ENCODE measurements at places on chromosomes 16 and 17.

GRCh38 chr17:18224387-18225120, 881 bp upstream of the LLGL1 start:
- no peak for DNase-seq

- peak; percentile 77 for DNase-seq
Measured at GRCh38 chr17:63435681-63436522, 10.2 kb downstream of the CYB561 start.

DNA sequence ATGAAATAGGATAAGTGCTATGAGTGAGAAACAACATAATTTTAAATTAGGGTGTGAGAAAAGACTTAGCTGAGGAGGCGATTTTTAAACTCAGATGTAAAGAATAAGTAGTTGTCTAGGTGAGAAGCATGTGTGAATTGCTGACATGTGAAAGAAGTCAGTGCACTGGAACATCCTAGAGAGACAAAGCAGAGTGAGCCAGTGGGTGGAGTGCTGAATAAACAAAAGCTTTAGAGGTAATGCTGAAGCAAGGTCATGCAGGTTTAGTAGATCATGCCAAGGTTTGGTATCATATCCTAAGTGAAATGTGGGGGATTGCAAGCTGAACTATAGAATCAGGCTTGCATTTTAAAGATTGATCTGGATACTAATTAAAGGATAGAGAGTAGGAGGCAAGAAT, 89.4 kb downstream of the KIF2B start:
- DNase-seq: no peak

- peak; percentile 56 for DNase-seq
Measured at GRCh38 chr17:7177191-7177953, 1.8 kb downstream of the ASGR1 start.

- no peak for DNase-seq
Measured at GRCh38 chr17:19307521-19307920, 55.0 kb downstream of the B9D1 start.

DNA sequence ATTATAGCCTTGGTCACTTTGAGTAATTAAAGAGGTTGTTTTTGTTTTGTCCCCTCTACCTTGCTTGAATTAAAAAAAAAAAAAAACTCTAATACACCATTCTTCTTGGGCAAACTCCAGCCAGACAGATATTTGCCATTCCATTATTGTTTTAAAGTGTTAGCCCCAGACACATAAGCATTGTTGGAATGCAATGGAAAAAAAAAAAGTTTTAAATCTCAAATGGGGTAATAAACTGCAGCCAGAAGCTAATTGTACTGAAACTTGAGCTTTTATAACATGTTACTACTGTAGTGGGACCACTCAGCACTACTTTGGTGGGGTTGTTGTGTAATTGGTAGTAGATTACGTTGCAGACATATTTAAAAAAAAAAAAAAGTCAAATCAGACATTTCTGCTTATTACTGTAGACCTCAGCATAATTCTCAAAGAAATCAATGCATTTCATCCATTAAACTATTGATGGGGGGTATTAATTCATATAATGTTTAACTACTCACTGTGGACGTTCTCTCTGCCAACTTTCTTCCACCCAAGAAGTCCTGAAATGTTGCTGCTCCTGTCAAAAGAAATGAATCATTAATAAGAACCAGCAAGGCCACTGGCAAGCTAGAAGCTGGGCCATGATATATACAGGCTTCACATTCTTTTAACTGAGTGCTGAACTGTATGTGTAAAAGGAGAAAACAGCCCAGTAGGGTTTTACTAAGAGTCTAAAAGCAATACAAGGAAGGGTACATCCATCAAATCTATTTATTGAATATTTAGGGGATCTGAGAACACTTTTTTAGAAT, 626.6 kb upstream of the SOX9 start:
- no peak for DNase-seq

DNA sequence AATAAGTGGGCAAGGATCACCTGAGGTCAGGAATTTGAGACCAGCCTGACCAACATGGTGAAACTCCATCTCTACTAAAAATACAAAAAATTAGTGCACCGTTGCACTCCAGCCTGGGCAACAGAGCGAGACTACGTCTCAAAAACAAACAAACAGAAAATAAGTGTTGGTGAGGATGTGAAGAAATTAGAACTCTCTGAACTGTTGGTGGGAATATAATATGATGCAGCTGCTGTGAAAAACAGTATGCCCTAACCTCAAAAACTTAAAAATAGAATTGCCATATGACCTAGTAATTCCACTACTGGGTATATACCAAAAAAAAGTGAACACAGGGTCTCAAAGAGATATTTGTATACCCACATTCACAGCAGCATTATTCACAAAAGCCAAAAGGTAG, 26.1 kb downstream of the GLG1 start:
- no peak for DNase-seq

DNA sequence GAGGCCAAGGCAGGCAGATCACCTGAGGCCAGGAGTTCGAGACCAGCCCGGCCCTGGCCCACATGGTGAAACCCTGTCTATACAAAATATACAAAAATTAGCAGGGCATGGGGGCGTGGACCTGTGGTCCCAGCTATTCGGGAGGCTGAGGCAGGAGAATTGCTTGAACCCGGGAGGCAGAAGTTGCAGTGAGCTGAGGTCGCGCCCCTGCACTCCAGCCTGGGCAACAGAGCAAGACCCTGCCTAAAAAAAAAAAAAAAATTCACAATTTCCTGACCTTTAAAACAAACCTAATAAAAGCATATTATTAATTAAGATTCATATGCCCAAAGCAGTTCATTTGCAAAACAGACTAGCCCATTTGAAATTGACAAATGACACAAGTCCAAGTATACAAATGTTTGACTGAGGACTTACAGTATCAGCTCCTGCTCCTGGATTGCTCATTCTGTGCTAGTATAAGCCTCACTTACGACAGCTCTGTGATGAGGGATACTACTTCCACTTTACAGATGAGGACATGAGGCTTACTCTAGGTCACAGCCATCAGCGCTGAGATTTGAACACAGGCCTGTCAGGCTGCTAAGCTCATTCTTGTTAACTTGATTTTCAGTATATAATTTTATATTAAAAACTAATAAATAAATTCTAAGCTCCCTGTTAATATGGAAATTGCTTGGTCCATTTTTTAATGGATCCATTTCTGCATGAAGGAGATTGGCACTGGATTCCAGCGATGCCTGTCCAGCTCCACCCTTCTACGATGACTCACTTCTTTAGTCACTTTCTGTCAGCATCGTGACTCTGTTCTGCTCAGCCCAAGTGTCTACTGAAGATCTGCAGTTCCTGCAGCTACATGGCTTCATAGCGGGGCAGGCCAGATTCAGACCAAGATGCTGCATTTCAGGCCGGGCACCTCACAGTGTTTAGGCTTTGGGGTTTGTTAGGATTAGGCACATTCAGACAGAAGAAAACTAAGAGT, 88.2 kb downstream of the WDR59 start:
- no peak for DNase-seq

- no peak for DNase-seq
Measured at GRCh38 chr16:28133666-28134065, 70.2 kb upstream of the GSG1L start.

DNA sequence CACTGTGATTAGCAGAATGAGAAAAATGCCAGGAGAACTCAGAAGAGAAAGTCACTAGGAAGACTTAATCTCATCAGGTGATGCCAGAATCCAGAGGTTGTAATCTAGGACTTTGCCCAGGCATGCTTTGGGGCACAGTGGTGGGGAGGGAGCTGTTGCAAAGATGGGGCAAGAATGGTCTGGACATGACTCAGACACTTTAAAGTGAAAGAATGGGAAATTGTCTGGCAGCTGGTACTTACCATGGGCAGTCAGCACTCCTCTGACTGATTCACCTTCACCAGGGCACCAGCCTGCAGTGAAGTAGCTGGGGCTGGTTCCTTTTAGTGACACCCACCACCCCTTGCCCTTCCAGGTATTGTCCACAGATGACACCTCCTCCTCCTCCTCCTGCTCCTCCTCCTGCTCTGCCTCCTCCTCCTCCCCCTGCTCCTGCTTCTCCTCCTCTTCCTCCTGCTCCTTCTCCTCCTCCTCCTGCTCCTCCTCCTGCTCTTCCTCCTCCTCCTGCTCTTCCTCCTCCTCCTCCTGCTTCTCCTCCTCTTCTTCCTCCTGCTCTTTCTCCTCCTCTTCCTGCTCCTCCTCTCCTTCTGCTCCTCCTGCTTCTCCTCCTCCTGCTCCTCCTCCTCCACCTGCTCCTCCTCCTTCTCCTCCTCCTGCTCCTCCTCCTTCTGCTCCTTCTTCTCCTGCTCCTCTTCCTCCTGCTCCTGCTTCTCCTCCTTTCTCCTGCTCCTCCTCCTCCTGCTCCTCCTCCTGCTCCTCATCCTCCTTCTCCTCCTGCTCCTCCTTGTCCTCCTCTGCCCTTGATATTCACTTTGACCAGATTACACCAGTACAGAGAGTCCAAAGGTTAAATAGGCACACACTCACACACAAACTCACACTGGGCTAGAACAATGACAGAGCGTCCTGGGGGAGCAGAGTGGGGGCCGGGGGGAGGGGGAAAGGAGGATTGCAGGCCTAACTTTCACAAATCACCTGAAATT, at the start of gene CHD9NB:
Gene CHD9NB (minus strand): TSS at position 379 of the 983 bp plus-strand sequence. CDS start 8,739 bp downstream, outside the sequence.
- no peak for DNase-seq

GRCh38 chr17:35566968-35567367, 6.3 kb upstream of the SLFN14 start:
- DNase-seq: no peak

DNA sequence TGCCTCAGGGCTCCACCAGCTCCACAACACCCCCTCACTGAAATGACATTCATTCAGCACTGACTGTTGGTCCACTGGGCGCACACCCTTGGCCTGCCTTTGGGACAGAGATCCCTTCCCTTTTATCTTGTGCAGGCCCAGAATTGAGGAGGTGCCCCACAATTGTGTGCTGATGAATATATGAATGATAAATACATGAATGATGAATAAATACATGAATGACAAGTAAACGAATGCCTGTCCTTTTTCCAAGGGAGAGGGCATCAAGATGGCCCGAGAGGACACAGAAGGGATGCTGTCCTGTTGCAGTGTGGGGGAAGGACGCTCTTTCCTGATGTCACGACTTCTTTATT, 5.7 kb downstream of the CCR7 start:
- no peak for DNase-seq

- DNase-seq: no peak
Measured at GRCh38 chr17:9859781-9860180, 34.1 kb downstream of the GLP2R start.

DNA sequence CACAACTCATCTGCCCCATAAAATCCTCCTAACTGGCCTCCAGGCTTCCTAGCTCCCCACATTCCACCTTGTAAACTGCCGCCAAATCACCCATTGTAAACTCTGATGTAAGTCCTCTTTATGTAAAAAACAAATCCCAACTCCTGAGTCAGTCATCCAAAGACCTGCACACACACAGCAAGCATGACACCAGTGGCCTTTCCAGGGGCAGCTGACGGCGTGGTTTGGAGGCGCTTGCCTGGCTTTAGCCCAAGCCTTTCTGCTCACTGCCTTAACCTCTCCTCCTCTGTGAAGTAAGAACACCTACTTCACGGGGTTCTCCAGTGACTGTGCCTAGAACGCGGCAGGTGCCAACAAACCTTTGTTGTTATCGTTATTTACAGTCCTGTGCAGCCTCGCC, 14.0 kb downstream of the UBE2O start:
- DNase-seq: no peak

- no peak for DNase-seq
Measured at GRCh38 chr16:56022818-56023217, 147.6 kb upstream of the CES5A start.

DNA sequence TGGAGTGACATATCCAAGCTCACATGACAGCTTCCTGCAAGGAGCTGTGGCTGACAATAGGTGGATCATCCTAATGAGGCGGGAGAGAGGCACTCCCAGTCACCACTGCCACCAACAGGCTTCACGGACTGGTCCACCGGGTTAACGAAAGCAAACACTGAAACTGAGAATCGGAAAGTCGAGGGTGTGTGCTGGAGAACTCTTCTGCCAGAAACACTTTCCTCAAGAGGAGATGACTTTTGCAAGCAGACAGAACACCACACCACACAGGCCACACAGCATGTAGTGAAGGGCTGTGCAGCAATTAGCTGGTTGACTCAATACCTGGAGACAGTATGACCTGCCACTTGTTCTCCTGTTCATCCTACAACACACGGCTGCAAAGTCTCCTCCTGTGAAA, 53.0 kb upstream of the DNAJA2 start:
- DNase-seq: no peak
